Posterior vena cava (tissue), 2 donors: ENCODE measurements at places on chromosomes 3 and 15. TPM values are rescaled to one million over a fixed set of nuclear protein-coding genes. Genes with fewer than 3 reads are reported as not detected.

DNA sequence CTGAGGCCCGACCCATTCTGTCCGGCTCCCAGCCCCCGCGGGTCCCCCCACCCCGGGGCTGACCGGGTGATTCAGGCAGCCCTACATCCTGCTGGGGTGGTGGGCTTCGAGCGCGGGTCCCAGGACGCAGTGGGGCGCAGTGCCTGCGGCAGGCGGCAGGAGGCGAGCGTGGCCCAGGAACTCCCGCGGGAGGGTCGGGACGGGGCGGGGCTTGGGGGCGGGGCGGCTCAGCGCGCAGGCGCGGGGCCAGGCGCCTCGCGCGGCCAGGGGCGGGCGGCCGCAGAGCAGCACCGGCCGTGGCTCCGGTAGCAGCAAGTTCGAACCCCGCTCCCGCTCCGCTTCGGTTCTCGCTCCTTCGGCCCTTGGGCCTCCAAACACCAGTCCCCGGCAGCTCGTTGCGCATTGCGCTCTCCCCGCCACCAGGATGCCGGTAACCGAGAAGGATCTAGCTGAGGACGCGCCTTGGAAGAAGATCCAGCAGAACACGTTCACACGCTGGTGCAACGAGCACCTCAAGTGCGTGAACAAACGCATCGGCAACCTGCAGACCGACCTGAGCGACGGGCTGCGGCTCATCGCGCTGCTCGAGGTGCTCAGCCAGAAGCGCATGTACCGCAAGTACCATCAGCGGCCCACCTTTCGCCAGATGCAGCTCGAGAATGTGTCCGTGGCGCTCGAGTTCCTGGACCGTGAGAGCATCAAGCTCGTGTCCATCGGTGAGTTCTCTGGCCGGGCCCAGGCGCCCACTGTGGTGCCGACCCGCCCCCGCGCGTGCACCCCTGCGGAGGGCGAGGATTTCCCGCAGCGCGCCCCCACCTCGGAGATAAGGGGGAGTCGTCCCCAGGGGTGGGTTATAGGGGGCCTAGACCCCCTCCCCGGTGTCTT, at the start of gene FLNB:
Gene FLNB, plus strand, starts transcription at position 282 of the 885 bp plus-strand sequence. Its CDS starts 143 bp downstream, at position 425.
- peak; percentile 90 for DNase-seq

GRCh38 chr3:12818273-12818672, 21.8 kb downstream of the CAND2 start:
- no peak for DNase-seq

GRCh38 chr3:172046268-172046915, 7.0 kb downstream of the FNDC3B start:
- no peak for DNase-seq

DNA sequence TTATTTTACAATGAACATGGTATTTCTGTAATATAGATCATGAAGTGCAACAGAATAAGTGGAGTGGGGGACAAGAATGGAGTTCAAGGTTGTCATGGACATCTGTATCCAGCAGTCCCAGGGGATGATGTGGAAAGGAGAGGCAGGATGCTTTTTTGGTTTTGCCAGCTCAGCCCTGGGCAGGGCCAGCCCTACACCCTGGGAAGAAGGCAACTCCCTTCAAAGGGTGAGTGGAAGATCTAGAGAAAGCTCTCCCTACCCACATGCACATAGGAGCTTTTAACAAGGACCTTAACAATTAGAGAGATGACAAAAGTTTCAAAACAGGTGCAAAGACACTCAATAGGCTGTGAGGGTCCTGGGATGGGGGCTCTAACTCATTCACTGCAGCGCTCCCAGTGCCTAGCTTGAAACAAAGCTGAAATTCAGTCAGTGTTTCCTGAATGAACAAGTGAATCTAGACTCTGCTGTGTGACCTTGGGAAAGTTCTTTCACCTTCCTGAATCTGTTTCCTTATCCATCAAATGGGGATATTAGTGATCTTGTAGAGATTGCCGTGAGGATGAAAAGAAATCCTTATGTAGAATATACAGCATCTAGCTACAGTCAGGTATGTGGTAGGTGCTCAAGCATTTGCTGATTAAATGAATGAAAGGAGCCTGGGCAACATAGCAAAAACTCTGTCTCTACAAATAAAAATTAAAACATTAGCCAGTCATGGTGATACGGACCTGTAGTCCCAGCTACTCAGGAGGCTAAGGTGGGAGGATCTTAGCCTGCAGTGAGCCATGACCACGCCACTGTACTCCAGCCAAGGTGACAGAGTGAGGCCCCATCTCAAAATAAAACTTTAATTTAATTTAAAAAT, 14.3 kb downstream of the BHLHE40 start:
- DNase-seq: no peak

GRCh38 chr3:108473711-108474110, 36.7 kb downstream of the MYH15 start:
- DNase-seq: no peak

Gene AGTR1
- 8.9 TPM for total RNA-seq
